T-helper 2 cell treated with Interferon-gamma antibody and Interleukin-4, amounts not matched to agents 100 ng/mL and 5 ng/mL, for 36 hours (primary cell): ENCODE measurements at places on chromosomes 11 and 22. TPM values are rescaled to one million over a fixed set of nuclear protein-coding genes. Genes with fewer than 3 reads are reported as not detected.

RAC2 gene
- 806 and 809 TPM in 2 replicates for total RNA-seq

CSNK2A3 gene
- total RNA-seq: 0.18 and 1.0 TPM in 2 replicates

NUP160 gene
- total RNA-seq: 70.1 and 71.8 TPM in 2 replicates

MRGPRE gene
- total RNA-seq: not detected in 2 replicates

RAB3IL1 gene
- total RNA-seq: not detected in 2 replicates

SLC7A4 gene
- not detected in 2 replicates for total RNA-seq

MPEG1 gene
- total RNA-seq: 0.05 TPM in 1 of 2 replicates, not detected in the other

AQP11 gene
- total RNA-seq: 0.95 and 1.1 TPM in 2 replicates

CECR2 gene
- total RNA-seq: 0.05 and 0.11 TPM in 2 replicates

OR52E8 gene
- total RNA-seq: not detected in 2 replicates

CCDC82 gene
- total RNA-seq: 35.1 and 39.9 TPM in 2 replicates

SOX6 gene
- total RNA-seq: 0.34 TPM in 1 of 2 replicates, not detected in the other

TRIM34 gene
- total RNA-seq: 7.4 and 8.8 TPM in 2 replicates

MYBPC3 gene
- total RNA-seq: not detected in 2 replicates

HRAS gene
- total RNA-seq: 51.6 and 62.5 TPM in 2 replicates

MMP27 gene
- total RNA-seq: not detected in 2 replicates

SEPTIN5 gene
- total RNA-seq: 0.45 TPM in 1 of 2 replicates, not detected in the other

MS4A3 gene
- not detected in 2 replicates for total RNA-seq

PDGFD gene
- not detected in 2 replicates for total RNA-seq

ATG13 gene
- 62.2 and 65.0 TPM in 2 replicates for total RNA-seq

PGA4 gene
- not detected in 2 replicates for total RNA-seq

MUC5AC gene
- not detected in 2 replicates for total RNA-seq

CCDC81 gene
- total RNA-seq: 0.73 and 0.80 TPM in 2 replicates

VSTM5 gene
- not detected in 2 replicates for total RNA-seq

PELI3 gene
- total RNA-seq: 8.3 and 8.8 TPM in 2 replicates

NDUFS3 gene
- 111 and 127 TPM in 2 replicates for total RNA-seq

MS4A4A gene
- total RNA-seq: not detected in 2 replicates

ZNF280B gene
- 3.1 and 3.3 TPM in 2 replicates for total RNA-seq

RFPL2 gene
- 0.09 TPM in 1 of 2 replicates, not detected in the other for total RNA-seq

OR6T1 gene
- not detected in 2 replicates for total RNA-seq

MS4A14 gene
- total RNA-seq: not detected in 2 replicates

HEPHL1 gene
- not detected in 2 replicates for total RNA-seq

LUZP2 gene
- not detected in 2 replicates for total RNA-seq

MAPK8IP1 gene
- total RNA-seq: 0.66 and 0.80 TPM in 2 replicates

OR8D4 gene
- total RNA-seq: not detected in 2 replicates

P2RY2 gene
- total RNA-seq: 0.07 TPM in 1 of 2 replicates, not detected in the other
